Lung (tissue), 17 donors: ENCODE measurements at places on chromosomes 6 and 20. TPM values are rescaled to one million over a fixed set of nuclear protein-coding genes. Genes with fewer than 3 reads are reported as not detected.

TGM3 gene
- 0.48 TPM for polyA plus RNA-seq

HRH3 gene
- not detected for polyA plus RNA-seq

VSX1 gene
- polyA plus RNA-seq = not detected

GRCh38 chr6:130367767-130368166 is 1.9 kb downstream of the TMEM200A start:
- no peak for DNase-seq

DNA sequence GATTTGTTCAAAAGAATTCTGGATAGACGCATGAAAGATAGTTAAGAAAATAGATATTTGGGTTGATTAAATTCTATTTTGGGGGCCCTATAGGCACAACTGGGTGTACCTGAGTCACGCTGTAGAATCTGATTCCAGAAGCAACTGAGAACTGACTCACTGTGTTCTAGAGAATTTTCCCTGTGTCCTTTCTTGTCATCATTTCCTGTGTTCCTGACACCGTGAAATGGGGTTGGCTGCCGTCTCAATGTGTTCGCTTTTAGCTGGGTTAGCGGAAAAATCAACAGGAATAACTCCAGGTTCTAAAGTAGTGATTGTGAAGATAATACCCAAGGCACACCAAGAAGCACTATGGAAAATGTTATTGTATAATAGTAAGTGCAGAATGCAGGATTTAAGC is 5.0 kb downstream of the GCNT2 start:
- no peak for DNase-seq

DNA sequence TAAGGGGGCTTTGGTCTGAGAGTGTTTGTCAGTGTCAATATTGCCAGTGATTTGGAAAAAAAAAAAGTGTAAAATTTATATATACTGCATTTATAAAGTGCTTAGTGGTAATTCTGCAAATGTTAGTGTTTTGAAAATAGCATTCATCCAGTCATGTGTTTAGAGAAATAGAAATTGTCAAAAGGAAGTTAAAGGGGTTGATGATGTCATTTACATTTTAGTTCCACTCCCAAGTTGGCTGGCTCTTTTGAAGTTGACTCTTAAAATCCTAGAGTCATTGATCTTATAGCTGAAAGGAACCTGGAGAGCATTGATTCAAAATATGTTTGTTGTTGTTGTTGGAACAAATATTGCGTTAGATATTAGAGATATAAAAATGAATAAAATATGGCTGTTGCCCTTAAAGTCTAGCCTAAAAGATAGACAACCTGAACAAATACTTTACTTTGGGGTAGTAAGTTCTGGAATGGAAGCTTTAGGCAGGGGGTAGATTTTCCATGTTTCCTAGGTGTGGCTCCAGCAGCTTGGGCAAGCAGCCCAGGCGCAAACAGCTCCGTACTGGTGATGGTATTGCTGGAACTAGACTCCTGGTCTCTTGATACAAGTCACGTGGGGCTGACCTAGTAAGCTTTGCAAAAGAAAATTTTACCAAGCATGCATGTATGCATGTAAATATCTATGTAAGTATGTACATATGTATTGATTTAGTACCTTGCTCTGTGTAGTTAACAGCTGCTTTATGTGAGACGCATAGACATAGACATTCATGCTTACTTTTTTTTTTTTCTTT is 46.3 kb downstream of the HIVEP1 start:
- no peak for DNase-seq

DNA sequence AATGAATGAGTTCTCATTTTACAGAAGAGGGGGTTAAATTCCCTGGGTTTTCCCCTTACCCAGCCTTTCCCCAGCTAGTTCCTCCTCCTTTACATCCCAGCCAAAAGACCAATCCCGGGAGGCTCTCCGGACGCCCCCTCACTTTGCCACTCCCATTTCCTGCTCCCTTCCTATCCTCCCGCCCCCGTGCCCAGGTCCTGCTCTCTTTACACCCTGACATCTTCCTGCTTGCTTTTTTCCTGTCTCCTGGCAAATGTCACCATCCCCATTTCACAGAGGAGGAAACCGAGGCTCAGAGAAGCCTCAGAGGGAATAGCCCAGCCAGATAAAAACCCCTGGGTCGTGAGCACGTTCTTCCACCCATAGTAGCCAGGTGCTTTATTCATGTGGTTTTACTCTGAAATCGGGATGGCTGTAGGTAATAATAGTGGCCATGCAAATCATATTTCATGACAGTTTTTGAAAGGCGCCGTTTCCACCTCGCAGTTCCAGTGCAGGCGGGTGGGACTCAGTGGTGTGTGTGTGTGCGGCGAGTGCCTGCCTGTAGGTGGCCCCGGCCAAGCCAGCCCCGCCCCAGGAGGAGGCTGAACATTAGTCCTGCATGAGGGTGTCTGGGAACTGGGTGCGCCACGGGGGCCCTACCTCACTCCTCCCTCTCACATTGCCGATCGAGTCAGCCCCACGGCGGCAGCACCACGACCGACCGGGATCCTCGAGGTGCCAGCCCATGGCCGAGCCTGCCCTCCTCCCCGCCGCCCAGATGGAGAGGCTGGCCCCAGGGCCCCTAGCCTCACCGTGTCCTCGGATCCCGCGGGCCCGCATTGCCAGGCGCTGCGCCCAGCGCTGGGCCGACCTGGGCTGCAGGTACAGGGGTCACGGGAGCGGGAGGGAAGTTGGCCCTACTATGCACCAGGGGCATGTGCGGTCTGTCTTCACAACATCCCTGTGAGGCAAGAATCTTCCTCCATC is at the start of gene ARHGAP40:
ARHGAP40 (plus strand) TSS at position 594 of the 969 bp plus-strand sequence.
- DNase-seq = no peak

DNA sequence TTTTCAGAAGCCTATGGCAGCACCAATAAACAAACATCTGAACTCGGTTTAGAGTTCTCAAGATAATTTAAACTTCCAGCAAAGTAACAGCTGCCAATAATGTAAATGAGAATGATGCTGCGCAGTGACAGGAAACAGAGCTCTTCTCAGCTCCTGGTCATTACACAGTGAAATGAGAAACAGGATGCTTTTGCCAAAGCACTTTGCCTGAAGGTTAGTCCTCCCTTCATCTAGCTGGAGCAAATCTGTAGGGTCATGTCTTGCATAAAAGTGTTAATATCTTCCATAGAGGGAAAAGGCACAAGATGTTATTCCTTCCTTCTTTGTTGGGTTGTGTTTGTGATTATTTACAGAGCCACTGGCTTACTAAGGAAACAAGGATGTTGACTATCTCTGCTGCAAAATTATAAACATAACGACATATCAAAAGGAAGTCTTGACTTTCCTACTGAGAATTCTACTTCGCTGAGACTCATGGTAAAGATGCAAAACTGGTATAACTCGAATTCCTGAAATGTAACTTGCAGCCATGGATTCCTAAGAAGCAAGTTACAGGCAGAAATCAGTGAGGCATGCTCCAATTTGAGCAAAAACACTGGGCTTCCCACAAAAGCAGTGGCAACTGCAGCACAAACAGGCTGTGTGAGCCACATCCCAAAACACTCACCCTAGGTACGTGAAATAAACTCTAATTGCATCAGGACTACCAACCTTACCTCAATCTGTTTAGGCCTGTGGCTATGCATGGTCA is 102.5 kb upstream of the BEND6 start:
- peak; percentile 73 for DNase-seq
